ENCODE measurements at places on chromosomes 6 and 20.

DNA sequence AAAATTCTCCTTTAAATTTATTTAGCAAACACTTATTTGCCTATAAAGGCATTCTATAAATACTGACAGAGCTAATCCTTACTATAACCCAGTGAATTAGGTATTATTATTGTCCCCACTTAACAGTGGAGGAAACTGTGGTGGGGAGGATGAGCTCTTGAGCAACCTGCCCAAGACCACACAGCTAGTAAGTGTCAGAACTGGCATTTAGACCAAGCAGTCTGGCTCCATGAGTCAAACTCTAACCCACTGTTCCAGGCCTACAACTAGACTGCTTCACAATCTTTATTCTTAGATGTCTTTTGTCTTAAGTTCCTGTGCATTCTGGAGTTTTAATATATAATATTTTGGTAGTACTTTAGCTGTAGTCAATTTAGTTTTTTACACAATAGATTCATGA lies 530.8 kb downstream of the BCKDHB start:
- DNase-seq: peak; percentile 65

DNA sequence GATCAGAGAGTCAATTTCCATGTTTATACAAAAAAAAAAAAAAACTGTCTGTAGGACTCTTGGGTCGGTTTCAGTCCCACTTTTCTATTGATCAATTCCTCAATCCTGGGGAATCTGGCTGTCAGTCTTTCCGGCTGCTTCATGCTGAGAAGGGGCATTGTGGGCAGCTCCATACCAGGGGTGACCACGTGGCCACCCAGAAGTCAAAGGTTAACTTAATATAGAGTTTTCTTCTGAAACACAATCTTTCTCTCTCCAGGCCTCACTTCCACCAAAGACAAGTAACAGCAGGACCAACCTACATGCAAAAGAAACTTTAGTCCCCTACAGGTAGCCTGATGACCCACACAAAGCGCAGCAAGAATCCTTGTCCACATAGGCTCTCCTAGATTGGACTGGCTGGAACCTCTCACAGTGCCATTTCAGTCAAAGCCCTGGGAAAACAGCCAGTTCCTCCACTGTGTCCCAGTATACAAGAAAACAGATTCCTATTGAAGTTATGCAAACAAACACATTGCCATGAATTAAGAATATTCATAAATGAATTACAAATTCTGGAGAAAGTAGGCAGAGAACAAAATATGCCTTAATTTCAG lies 18.5 kb upstream of the SERPINB9 start:
- no peak for DNase-seq

- no peak for DNase-seq
Observed at GRCh38 chr20:35560541-35560940, 18.7 kb downstream of the ERGIC3 start.

DNA sequence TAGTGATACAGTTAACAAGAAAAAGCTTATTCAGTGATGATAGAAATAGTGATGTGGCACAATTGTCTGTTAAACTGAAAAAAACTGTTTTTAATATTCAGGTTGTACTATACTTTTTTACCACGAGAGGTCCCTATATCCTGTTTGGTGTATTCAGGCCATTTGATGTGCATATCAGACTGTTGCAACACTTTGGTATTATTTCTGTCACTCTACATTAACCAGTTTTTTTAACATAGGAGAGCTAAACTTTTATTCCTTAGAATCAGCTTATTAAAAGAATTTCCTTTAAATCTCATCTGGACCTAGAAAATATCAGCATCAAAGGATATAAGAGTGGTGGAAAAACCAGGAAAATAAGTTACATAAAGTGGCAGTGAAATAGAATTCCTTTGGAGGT lies 36.8 kb downstream of the TSPYL4 start:
- DNase-seq: peak; percentile 62

GRCh38 chr6:11447265-11447664 lies 90.3 kb upstream of the TMEM170B start:
- DNase-seq: no peak

DNA sequence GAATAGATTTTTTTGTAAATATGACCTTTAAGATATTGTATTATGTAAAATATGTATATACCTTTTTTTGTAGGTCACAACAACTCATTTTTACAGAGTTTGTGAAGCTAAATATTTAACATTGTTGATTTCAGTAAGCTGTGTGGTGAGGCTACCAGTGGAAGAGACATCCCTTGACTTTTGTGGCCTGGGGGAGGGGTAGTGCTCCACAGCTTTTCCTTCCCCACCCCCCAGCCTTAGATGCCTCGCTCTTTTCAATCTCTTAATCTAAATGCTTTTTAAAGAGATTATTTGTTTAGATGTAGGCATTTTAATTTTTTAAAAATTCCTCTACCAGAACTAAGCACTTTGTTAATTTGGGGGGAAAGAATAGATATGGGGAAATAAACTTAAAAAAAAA lies 130.9 kb downstream of the SULF2 start:
- DNase-seq: no peak

GRCh38 chr6:12458558-12458957 lies 168.4 kb downstream of the EDN1 start:
- no peak for DNase-seq

- DNase-seq: peak; percentile 26
Observed at GRCh38 chr20:49603209-49603627, 35.3 kb upstream of the PTGIS start.
